NCI-H187 (cell line): ENCODE measurements at places on chromosomes 7 and 10.

- DNase-seq: no peak
Measured at GRCh38 chr10:77692782-77693181, 55.2 kb upstream of the KCNMA1 start.

DNA sequence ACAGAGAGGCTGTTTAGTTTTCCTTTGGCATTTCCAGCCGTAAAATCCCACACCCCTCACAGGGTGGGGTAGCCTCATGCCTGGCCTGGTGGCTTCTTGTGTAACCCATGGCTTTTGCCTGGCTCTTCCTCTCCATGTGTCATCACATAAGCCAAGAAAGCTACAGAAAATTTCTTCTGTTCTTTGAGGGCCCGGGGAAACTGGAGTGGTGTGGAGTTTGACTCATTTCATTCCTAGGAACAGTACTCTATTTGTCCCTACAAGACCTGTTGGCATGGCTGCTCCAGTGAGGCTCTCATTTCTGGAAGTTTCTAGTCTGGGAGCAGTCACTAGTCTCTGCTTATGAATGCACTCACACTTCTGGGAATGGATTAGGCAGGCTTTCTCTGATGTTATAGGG is 523.9 kb downstream of the SUGCT start:
- DNase-seq: no peak

DNA sequence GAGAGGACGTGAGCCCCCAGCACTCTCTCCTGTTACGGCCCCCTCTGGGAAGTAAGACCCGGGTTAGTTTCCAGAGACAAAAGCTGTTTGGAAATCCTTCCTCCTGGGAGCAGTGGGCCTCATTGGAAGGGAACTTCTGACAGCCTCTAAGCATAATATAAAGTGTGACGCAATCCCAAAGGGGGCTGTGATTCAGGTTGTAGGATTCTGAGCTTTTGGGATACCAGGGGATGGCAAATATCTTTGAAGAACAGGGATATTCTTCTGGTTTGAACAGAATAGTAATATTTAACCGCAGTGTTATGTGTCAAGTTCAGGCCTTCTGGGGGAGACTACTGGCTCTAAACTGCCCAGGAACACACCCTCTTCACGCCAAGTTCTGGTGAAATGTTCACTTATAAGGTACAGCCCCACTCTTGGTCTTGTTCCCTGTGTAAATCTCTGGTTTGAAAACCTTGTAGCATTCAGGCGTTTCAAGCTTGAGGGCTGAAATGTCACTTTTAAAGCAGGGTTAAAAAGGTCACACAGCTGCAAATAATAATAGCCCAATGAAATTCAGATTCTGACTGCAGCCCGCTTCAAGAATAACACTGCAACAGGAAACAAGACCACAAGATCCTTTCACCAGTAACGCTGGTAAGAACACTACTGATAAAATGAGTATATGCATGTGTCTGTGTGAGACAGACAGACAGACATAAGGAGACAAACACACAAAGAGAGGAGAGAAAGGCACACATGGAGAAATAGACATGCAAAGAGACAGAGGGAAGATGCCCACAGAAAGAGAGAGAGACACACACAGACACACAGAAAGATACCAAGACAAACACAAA is 69.0 kb downstream of the CREB5 start:
- DNase-seq: no peak

GRCh38 chr7:108263425-108263824 is 133.3 kb upstream of the LAMB4 start:
- peak; percentile 93 for DNase-seq

DNA sequence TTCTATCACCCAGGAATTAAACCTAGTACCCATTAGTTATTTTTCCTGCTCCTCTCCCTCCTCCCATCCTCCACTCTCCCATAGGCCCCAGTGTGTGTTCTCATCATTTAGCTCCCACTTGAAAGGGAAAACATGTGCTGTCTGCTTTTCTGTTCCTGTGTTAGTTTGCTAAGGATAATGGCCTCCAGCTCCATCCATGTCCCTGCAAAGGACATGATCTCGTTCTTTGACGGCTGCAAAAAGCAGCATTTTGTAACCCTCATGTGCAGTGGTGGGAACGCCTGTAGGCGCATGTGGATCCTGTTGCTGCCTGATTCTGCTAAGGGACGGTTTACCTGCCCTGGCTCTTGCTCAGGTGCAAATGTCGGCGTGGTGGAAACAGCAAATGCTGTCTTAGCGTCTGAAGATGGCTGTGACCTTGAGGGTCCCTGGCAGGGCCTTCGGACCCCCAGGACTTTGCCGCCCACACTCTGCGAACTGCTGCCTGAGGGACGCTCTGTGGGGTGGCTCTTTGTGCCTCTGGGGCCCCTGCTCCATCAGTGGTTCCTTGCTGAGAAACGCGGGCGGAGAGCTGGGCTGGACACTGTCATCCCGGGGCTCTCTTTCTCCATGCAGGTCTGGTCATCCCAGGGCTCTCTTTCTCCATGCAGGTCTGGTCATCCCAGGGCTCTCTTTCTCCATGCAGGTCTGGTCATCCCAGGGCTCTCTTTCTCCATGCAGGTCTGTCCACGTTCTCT is 5.6 kb upstream of the MTG1 start:
- no peak for DNase-seq
